Pons (tissue), 1 donor: ENCODE measurements at places on chromosomes 12 and 14.
A peak's percentile ranks its signal among the peaks of the same experiment; 100 is the strongest.

- DNase-seq, result no peak
Observed at GRCh38 chr12:2265461-2266167, 212.8 kb downstream of the CACNA1C start.

- DNase-seq, result no peak
Observed at GRCh38 chr14:99816217-99816616, 23.0 kb downstream of the EML1 start.

DNA sequence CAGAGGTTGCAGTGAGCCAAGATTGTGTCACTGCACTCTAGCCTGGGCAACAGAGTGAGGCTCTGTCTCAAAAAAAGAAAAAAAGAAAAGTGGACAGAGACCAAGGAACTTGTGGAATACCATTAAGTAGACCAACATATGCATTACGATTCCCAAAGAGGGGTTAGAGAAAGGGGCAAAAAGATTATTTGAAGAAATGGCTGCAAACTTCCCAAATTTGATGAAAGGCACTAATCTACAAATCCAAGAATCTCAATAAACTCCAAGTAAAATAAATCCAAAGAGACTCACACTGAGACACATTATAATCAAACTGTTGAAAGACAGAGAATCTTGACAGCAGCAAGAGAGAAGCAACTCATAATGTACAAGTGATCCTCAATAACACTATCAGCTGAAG, 4.8 kb upstream of the OXA1L start:
- no peak for DNase-seq

GRCh38 chr12:113134521-113134951, 1.0 kb downstream of the RASAL1 start:
- DNase-seq, result no peak

- DNase-seq, result peak; percentile 13
Observed at GRCh38 chr14:24366721-24367513, 1.1 kb upstream of the NFATC4 start.

DNA sequence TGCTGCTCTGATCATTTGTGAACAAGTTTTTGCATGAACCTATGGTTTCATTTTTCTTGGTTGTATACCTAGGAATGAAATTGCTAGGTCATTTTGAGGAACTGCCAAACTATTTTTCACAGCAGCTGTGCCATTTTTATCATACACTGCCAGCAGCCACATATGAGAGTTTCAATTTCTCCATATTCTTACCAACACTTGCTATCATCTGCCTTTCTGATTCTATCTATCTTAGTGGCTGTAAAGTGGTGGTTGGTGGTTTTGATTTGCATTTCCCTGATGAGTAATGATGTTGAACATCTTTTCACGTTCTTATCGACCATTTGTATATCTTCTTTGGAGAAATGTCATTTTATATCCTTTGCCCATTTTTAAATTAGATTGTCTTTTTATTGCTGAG, 146.1 kb downstream of the C12orf75 start:
- DNase-seq, result no peak

GRCh38 chr12:49646871-49647654, 23.7 kb downstream of the PRPF40B start:
- no peak for DNase-seq

GRCh38 chr14:32367516-32367915, 38.4 kb downstream of the AKAP6 start:
- no peak for DNase-seq

- DNase-seq, result peak; percentile 52
Observed at GRCh38 chr14:97977651-97978261, 1180.6 kb downstream of the VRK1 start.
